ENCODE measurements at places on chromosomes 11 and 22.

DNA sequence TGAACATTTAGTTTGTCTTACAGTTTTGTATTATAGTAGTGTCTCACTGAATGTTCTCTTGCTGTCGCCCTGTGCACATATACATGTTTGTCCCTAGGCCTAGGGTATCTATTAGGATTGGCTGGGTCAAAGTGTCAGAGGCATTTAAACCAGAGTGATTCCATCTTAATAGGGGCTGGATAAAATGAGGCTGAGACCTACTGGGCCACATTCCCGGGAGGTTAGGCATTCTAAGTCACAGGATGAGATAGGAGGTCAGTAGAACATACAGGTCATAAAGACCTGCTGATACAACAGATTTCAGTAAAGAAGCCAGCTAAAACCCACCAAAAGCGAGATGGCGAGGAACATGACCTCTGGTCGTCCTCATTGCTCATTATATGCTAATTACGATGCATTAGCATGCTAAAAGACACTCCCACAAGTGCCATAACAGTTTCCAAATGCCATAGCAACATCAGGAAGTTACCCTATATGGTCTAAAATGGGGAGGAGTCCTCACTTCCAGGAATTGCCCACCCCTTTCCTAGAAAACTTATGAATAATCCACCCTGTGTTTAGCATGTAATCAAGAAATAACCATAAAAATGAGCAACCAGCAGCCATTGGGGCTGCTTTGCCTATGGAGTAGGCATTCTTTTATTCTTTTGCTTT is 82.6 kb downstream of the LDLRAD3 start:
- DNase-seq: no peak

- DNase-seq: no peak
Observed at GRCh38 chr11:106619320-106619990, 398.8 kb downstream of the GUCY1A2 start.

GRCh38 chr11:42049650-42050049 is 590.2 kb upstream of the LRRC4C start:
- DNase-seq: no peak

DNA sequence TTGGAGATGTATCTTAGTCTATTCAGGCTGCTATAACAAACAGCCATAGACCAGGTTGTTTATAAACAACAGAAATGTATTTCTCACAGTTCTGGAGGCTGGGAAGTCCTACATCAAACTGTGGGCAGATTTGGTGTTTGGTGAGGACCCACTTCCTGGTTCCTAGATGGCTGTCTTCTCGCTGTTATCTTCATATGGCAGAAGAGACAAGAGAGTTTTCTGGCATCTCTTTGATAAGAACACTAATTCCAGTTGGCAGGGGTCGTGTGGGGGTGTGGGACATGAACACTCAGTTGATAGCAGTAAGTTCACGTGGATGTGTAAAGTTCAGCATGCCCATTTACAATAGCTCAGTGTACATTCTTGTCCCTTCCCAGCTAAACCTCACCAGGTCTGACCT is 41.3 kb upstream of the HMGXB4 start:
- DNase-seq: no peak

GRCh38 chr22:17158568-17159503 is at the start of gene HDHD5:
TSS of gene HDHD5 (minus strand) at chr22:17159277. CDS start at chr22:17159251, 26 bp downstream.
- DNase-seq: peak; percentile 90

- no peak for DNase-seq
Observed at GRCh38 chr22:46547883-46548244, 10.4 kb upstream of the CELSR1 start.

DNA sequence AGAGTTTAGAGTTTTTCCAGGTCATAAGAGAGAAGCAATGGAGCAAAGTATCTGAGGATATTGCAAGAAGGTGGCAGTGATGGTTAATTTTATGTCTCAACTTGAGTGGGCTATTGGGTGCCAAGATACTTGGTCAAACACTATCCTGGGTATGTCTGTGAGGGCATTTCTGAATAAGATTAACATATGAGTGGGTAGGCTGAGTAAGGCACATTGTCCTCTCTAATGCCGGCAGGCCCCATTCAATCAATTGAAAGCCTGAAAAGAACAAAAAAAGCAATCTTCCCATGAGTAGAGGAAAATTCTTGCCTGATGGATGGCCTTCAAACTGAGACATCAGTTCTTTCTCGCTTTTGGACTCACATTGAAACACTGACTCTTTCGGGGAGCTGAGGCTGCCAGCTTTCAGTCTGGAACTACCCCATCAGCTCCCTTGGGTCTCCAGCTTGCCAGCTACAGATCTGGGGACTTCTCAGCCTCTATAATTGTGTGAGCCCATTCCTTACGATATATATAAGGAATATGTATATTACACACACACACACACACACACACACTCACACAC is 228.8 kb downstream of the BUD13 start:
- DNase-seq: no peak

- no peak for DNase-seq
Observed at GRCh38 chr22:21761086-21761485, 25.5 kb upstream of the YPEL1 start.

- DNase-seq: no peak
Observed at GRCh38 chr11:102071497-102072472, 24.5 kb downstream of the CFAP300 start.

- DNase-seq: no peak
Observed at GRCh38 chr22:44259366-44260215, 53.2 kb downstream of the SHISAL1 start.

DNA sequence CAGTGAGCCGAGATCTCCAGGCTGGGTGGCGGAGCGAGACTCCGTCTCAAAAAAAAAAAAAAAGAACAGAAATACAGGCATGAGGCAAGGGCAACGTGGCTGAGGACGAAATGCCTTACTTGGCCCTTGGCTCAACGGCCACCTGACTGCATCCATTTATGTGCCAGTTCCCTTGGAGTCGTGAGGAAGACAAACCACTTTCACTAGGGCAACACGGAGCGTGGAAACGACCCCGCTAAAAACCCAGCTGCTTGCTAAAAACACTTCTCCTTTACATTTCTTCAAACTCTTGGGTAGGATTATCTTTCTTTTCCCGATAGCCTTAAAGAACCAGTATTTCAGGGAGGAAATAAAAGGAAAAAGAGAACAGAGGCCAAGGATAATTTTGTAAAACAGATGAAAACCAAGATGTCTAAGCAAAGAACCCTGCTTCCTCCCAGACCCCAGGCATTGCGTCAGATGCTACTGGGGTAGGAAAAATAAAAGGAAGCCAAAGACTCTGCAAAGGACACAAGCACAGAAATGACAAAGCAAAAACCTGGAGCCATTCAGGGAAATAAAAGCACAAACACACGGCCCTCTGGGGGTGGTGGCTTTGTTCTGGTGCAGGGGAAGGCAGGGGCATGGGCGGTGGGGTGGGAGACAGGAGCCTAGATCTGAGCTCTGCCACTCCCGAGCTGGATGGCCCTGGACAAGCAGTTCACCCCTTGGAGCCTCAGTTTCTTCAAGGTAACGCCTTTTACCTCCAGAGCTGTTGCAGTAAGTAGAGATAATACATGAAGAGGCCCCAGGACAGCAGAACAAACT is 37.0 kb downstream of the PC start:
- no peak for DNase-seq

- DNase-seq: no peak
Observed at GRCh38 chr11:58762284-58763119, 30.8 kb upstream of the GLYAT start.

DNA sequence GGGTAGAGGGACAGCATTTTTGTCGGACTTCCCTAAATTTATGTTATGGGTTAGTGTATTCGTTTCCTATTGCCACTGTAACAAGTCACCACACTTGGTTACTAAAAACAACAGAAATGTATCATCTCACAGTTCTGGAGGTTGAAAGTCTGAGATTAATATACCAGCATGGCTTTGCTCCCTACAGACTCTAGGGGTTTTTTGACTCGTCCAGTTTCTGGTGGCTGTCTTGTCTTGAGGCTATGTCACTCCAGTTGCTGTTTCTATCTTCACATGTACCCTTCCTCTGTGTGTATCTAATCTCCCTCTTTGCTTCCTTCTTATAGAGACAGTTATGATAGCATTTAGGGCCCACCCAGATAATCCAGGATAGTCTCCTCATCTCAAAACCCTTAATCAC is 9.1 kb upstream of the CCDC179 start:
- no peak for DNase-seq

DNA sequence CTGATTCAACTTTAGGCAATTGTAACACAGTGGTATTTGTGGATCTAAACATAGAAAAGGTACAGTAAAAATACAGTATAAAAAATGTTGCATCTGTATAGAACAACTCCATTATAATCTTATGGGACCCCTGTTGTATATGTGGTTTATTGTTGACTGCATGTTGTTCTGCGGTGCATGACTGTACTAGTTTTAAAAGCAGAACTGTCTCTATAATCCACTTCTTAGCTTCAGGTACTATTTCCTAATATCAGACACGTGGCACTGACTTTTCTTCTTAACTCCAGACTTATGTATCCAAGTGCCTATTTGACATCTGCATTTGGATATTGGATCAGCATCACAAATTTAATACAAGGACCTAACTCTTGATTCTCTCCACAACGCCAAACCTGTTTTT is 41.1 kb downstream of the PACS1 start:
- no peak for DNase-seq

GRCh38 chr11:46298699-46299433 is 21.4 kb downstream of the CREB3L1 start:
- no peak for DNase-seq

DNA sequence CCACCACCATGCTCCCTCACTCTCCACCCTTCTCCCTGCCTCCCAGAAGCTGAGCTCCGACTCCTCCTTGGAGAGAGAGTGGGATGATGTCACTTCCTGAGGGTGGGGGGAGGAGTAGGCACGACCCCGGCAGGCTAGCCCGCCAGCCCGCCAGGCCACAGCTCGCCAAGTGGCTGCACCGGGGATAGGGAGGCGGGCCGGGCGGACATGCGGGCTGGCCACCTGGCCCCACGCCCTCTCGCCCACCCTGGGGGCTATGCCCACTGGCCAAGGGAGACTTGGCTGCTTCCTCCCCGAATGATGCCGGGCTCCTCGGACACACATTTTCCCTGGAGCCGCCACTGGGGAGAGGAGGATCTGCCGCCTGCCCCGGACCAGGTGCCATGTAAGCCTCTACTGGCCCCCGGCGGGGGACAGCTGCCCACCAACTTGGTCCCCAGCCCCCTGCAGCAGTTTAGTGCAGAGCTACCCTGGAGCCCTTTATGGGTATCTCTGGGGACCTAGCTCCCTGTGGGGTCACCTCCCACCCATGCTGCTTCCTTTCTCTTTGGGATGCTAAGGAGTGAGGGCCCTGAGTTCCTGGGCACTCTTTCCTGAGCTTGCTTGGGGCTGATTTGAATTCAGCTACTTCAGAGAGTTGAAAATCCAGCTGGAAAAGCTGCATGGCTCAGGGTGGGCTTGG is 33.7 kb upstream of the MYRF start:
- DNase-seq: no peak

DNA sequence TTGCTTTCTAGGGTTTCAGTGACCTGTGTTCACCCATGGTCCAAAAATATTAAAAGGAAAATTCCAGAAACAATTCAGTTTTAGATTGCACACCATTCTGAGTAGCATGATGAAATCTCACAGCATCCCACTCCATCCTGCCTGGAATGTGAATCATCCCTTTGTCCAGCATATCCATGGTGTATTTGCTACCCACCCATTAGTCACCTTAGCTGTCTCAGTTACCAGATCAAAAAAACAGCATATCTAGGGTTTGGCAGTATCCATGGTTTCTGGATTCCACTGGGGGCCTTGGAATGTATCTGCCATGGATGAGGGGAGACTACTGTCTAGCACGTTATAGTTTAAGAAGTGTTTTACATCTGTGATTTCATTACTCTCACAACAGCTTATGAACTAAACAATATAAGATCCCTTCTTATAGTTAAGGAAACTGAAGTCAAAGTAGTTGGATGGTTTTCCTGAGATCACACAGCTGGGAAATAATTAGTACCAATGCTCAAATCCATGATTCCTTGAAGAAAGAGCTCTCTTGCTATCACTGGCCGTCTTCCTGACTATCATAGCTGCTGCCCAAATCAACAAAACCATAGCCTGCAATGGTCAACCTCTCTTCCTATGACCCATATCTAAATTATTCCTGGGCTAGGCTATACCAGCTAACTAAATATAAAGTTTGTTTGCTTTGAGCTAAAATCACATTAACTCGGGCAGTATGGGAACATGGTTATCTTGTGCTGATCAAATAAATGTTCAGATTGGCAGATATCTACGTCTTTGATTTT is 122.6 kb downstream of the MICAL2 start:
- DNase-seq: no peak

GRCh38 chr22:25651332-25652085 is 87.0 kb downstream of the GRK3 start:
- DNase-seq: no peak

DNA sequence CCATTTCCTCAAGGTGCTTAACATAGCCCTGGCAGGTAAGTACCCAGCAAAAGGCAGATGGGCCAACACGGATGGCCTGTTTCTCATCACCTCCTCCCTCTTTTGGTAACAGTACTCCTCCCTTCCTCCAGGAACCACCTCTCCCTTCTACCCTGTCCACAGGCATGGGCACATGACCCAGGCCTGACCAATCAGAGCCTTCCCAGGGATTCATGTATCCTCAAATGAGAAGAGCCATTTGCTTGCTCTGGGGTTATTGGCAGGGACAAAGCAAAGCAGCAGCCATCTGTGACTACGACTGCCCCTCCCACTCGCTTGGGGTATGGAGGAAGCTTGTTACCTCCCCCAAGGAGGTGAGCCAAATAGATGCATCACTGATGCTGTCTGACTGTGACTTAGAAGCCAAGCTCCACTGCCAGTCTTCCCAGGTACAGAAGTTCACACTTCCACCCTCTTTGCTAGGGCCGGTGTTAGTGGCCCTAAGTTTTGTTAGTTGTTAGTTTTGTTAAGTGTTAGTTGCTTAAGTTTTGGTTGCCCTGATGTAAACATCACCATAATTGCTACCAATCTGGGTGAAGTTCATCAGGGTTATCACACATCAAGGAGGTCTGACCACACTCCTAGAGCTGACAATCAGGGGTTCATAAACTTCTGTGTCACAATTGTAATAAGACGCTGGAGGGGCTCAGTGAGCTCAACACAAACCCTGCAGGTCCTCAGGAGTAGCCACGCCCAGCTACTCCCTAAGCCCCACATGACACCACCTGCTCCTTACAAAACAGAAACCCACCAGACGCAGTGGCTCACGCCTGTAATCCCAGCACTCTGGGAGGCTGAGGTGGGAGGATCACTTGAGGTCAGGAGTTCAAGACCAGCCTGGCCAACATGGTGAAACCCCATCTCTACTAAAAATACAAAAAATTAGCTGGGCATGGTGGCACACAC is 57.3 kb downstream of the ARFGAP3 start:
- no peak for DNase-seq

- DNase-seq: no peak
Observed at GRCh38 chr11:90135016-90135415, 553 bp downstream of the NAALAD2 start.

DNA sequence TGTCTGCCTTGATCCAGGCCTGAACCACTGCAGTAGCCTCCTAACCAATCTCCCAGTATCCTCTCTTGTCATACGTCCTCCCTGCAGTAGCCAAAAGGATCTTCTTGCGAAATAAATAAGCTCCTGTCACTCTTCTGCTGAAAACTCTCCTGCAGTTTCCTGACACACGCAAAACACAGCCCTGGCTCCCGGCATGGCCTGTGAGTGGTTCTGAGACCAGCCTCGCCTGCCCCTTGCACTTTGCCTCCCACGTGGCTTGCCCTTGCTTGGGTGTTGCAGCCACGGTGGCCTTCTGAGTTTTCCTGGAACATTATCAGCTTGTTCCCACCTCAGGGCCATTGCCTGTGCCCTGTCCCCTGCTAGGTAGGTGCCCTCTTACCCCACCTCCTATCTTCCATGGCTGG is 7.2 kb downstream of the ZC3H7B start:
- no peak for DNase-seq

All from stimulated activated CD4-positive, alpha-beta T cell treated with anti-CD3 and anti-CD28 coated beads, Interleukin-4, amount 100 ng/mL, for 4 hours (primary cell).